ENCODE measurements at places on chromosomes 2 and 18.

DNA sequence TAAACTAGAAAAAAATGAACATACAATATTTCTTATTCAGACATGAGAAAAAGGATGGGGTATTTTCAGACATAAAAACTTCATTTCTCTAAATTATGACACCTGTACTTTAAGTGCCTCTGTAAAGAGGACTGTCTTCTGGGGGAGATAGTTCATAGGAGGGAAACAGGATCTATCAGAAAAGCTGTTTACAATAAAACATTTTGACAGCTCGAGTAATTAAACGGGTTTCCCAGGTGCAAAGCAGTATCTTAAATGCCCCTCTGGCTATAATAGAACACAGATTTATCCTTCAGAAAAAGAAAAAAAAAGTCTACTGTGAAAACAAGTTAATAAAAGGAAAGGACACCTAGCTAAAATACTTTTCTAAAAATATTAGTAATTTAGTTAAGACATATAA lies 311.4 kb upstream of the UBE2E3 start:
- no peak for DNase-seq

DNA sequence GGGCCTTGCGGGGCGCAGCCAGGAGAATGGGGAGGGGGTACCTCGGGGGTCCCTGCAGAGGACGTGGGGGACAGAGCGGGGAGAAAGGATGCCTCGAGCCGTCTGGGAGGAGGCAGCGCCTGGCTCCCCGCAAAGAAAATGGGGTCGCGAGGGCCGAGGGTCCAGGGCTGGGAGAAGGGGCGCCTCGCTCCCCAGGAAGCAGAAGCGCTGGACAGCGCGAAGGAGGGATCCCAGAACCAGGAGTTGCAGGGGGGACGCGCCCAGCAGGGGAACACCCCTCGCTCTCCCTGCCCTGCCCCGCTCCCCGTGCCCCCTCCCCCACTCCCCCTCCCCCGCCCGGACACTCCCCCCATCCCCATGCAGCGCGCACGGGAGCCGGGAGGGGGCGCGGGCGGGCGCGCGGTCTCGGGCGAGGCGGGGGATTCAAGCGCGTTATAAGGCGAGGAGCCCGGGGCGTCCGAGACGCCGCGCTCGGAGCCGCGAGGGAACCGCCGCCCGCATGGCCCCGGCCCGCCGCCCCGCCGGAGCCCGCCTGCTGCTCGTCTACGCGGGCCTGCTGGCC lies at the start of gene ERFE:
Gene ERFE (plus strand): TSS at position 462 of the 562 bp plus-strand sequence. CDS start 38 bp downstream, at position 500.
- DNase-seq: peak; percentile 75

GRCh38 chr2:29443151-29443550 lies 327.9 kb downstream of the CLIP4 start:
- no peak for DNase-seq

- no peak for DNase-seq
These were observed 48.9 kb upstream of the LRP1B start for GRCh38 chr2:142179686-142180085.

- DNase-seq: peak; percentile 67
These were observed at the start of gene SETBP1 for GRCh38 chr18:44680273-44681075. SETBP1 (plus strand) TSS chr18:44680888; CDS start chr18:44701347, 20,459 bp downstream.

All from stimulated activated CD8-positive, alpha-beta memory T cell treated with anti-CD3 and anti-CD28 coated beads, Interleukin-4, amount 100 ng/mL, for 48 hours (primary cell).